DND-41 (cell line): ENCODE measurements at places on chromosomes 16 and 17.

GRCh38 chr16:445566-445965 is 20.1 kb downstream of the RAB11FIP3 start:
- no peak for DNase-seq

GRCh38 chr16:66427036-66427860 is at the start of gene BEAN1:
TSS of gene BEAN1 (plus strand) at chr16:66427295. CDS start at chr16:66437677, 10,382 bp downstream.
- no peak for DNase-seq

GRCh38 chr16:55656691-55657092 is 904 bp downstream of the SLC6A2 start:
- DNase-seq, result no peak

- DNase-seq, result no peak
Observed at GRCh38 chr17:65388911-65389310, 172.5 kb downstream of the AXIN2 start.

DNA sequence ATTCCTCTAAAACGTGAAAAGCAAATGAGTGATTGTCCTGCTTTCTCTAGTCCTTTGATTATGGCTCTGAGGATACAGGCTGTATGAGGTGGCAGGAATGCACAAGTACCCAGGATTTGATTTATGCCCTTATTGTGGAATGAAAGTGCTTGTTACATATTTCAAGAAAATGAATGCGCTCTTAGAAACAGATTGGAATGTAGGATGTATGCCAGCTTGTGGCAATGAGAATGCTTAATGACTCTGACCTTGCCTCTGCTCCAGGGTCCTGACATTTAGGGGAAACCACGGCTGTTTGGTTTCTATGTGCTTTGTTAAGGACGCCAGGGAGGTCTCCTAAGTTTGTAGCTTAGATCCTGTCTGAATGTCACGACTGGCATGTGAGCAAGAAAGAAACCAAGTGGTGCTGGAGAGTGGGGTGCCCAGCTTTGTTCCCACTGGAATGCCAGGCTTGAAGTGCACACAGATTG is 22.0 kb downstream of the PRCD start:
- DNase-seq, result no peak

DNA sequence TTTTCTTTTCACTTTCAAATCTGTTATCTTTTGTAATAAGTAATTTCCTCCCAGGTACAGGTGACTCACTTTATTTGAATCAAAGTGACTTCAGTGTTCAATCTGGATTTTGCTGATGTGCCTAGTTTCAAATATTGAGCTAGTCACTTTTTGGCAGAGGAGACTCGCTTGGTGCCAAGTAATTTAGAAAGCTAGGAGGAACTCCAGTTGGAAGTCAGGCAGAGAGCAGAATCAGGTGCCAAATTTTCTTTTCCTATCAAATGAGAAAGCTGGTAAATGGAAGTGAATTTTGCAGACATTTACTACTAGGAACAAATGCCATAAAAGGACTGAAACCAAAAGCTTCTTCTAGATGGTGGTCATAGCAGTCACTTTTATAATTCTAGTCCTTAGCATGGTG is 656.0 kb upstream of the KIF2B start:
- no peak for DNase-seq

GRCh38 chr17:17924131-17924856 is 47.9 kb downstream of the TOM1L2 start:
- no peak for DNase-seq

DNA sequence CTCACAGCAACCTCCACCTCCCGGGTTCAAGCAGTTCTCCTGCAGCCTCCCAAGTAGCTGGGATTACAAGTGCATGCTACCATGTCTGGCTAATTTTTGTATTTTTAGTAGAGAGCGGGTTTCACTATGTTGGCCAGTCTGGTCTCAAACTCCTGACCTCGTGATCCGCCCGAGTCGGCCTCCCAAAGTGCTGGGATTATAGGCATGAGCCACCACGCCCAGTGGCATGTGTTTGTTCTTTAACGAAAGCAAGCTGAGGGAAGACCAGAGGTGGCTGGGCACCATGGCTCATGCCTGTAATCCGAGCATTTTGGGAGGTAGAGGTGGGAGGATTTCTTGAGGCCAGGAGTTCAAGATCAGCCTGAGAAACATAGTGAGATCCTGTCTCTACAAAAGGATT is 18.1 kb downstream of the TNFRSF13B start:
- no peak for DNase-seq

DNA sequence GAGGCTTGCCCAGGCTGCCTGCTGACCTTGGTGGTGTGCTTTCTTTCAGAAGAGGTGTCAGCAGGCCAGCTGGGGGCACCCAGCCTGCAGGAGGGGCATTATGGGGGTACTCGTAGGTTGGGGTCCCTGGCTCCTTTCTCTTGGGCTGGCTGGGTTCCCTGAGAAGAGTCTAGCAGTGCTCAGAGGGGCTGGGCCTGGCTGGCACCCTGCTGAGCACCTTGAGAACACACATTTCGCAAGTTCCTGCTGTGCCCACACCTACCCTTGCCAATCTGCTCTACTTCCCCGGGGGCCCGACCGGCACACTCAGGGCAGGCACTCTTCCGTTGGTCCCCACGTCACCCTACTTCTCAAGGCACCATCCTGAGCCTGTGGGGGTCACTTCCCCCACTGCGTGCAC is 5.1 kb downstream of the CEMP1 start:
- no peak for DNase-seq
